ENCODE measurements at places on chromosomes 12 and 14.

DNA sequence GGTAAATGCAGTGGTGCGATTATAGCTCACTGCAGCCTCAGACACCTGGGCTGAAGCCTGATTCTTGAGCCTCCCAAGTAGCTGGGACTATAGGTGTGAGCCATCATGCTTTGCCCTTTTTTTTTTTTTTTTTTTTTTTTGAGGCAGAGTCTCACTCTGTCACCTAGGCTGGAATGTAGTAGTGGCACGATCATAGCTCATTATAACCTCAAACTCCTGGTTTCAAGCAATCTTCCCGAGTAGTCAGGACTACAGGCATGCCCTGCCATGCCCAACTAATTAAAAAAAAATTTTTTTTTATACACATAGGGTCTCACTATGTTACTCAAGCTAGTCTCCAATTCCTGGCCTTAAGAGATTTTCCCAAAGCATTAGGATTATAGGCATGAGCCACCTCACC, 6.9 kb downstream of the ATP2A2 start:
- no peak for DNase-seq

- no peak for DNase-seq
Measured at GRCh38 chr12:90991952-90992465, 12.8 kb downstream of the EPYC start.

DNA sequence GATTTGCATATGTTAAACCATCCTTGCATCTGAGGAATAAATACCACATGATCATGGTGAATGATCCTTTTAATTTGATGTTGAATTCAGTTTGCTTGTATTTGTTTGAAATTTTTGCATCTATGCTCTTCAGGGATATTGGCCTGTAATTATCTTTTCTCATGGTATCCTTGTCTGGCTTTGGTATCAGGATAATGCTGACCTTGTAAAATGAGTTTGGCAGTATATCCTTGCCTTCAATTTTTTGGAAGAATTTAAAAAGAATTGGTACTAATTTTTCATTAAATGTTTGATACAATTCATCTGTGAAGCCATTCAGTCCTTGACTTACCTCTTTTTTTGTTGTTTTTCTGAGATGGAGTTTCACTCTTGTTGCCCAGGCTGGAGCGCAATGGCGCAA, 85.2 kb downstream of the E2F7 start:
- DNase-seq = no peak

DNA sequence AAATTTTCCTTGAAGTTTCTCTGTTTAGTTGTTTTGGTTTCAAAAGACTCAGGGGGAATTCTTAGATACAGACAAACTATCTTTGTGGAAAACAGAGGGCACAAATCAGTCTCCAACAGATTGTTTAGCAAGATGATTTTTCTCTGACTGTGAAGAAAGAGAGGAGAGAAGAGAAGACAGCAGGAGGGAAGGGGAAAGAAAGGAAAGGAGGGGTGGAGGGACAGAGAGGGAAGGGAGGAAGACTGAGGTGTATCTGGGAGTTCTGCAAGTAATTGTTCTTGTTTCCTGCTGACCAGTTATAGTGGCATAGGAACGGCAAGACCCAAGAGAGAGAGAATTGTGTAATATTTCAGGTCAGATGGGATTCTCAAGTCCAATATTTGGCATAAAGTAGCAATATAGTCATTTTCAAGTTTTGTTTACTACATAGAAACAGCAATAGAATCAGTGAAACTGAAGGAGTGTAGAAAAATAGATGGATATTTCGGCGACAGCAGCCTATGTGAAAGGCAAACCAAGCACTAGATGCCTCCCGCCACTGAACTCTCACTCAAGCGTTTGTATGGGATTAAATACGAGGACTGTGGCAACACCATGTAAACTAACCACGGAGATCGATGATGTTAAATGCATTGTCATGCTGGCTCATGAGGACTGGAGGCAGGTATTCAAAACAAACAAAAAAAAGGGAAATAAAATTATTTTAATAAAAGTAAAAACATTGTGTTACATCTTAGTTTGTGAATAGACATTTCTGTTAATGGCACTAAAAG, 342.5 kb downstream of the SLC16A7 start:
- DNase-seq = no peak

DNA sequence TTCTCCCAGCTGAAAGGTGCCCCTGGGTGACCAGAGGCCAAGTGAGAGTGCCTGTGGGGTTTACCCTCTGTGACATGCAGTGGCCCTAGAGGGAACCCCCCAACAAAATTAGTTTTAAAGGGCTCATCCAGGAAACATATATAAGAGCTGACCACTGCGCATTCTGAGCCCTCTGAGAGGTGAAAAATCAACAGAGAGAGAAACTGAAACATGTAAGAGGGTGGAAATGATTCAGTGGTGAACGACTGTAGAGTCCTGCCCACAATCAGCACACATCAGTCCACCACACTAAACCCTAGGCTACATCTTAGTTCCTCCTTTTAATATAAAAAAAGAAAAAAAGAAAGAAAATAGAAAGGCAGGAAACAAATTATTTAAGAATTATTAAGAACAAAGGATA, 21.0 kb upstream of the ACSM4 start:
- DNase-seq = no peak

DNA sequence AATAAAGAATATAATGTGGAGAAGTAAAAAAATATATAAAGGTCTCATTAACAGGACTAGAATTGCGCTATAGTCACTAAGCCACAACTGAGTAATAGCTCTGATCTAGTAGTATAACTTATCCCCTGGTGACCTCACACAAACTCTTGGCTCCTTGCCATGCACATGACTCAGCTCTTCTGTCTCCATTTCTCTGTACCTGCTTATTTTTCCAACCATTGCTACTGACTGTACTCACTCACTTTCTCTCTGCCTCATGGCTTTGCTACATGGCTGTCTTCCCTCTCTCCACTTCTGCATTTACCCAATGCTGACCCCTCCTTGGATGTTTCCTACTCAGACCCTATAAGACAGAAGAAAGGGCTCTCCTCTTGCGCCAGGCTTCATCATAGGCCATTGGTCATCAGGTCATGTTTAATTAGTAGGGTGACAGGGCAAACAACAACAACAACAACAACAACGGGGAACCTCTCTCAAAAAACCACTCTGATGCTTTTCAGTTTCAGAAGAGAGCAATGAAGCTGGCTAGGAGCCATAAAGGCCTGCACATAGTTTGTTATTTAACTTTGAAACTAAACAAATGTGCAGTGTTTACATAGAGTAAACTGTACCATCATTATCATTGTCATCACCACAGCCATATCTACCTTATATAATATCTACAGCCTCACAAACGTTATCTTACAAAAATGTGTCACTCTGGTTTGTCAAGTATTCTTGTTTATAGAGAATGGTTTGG, 25.6 kb upstream of the KRAS start:
- peak; percentile 81 for DNase-seq

- no peak for DNase-seq
Measured at GRCh38 chr14:68254669-68255527, 435.3 kb downstream of the RAD51B start.

GRCh38 chr14:72476657-72477499, 417.0 kb downstream of the DPF3 start:
- DNase-seq = peak; percentile 87

DNA sequence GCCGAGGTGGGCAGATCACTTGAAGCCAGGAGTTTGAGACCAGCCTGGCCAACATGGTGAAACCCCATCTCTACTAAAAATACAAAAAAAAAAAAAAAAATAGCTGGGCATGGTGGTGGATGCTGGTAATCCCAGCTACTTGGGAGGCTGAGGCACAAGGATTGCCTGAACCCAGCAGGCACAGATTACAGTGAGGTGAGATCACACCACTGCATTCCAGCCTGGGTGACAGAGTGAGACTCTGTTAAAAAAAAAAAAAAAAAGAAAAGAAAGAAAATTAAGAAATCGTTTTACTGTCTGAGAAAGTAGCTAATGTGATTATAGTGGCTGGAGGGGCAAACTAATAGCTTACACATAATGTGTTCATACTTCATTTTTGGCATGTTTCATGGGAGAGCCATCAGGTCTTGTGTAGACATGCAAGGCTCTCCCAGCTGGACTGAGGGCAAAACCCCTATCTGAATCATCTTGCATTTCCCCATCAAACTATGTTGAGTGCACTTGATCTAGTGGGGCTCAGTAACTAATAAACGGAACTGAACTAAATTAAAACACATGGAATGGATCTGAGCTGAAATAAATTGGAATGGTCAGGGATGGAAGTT, 16.2 kb downstream of the KIF21A start:
- DNase-seq = no peak

DNA sequence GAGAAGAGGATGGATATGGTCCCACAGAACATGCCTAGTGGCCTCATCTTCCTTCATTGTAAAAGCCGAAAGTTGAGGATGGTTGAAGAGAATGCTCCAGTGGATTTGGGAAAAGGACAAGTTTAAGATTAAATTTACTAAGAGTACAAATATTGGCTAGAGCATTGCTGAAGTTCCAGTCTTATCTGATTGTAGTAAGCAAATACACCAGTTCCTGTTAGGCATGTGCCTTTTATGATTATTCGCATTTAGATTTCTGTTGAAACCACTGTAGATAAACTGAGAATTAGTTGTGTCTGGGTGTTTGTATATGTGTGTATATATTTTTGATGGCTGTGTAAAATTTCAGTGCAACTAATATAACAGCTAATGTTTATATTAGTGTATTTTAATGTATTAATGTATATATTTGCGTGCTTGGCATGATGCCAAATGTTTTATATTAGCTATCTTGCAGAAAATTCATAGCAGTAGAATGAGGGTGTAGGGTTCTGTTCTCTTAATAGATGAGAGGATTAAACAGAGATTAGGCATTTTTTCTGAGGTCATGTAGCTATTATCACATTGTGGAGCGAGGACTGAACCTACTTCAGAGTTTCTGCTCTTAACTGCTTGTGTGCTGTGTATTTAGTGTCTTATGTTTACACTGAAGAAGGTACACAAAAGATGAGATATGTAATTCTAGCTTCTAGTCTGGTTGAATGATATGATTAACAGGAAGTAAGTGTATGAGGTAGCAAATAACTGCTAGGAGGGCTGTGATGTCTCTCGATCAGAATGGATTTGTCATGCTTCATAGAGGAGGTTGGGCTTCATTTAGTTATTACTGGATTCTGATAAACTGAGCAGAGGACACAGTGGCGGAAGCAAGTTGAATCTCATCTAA, 21.1 kb downstream of the FKBP3 start:
- no peak for DNase-seq

DNA sequence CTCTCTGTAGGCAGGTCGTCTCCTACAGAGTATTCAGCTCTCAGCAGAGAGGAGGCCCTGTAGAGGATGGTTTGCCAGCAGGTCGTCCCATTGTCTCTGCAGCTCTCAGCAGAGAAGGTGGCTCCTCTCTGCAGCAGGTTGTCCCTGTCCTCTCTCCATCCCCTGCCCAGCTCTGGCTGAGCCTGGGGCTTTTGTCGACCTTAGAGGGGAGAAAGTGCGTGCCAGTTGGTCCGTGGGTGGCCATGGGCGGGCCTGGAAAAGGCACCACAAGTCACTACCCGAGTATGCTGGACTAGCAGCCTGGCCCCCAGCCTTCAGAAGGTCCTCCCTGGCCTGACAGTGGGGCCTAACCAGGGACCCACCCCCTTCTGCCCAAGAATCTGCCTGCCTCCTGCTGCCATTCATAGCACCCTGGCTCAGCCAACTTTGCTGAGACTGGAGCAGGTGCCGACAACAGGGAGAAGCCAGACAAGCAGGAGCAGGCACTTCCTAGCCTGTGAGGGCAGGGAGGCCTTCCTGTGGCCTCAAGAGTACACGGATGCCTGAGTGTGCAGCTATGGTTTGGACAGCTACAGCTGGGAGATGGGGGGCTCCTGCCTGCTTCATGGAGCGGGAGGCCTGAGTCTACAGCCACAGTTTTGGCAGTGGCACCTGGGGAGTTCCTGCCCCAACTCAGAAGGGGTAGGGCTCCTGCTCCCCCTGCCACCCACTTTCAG, 59.7 kb upstream of the KCNH3 start:
- no peak for DNase-seq

- no peak for DNase-seq
Measured at GRCh38 chr12:2049604-2050540, 2.9 kb upstream of the CACNA1C start.

- peak; percentile 33 for DNase-seq
Measured at GRCh38 chr14:73935666-73936065, 14.2 kb downstream of the FAM161B start.

DNA sequence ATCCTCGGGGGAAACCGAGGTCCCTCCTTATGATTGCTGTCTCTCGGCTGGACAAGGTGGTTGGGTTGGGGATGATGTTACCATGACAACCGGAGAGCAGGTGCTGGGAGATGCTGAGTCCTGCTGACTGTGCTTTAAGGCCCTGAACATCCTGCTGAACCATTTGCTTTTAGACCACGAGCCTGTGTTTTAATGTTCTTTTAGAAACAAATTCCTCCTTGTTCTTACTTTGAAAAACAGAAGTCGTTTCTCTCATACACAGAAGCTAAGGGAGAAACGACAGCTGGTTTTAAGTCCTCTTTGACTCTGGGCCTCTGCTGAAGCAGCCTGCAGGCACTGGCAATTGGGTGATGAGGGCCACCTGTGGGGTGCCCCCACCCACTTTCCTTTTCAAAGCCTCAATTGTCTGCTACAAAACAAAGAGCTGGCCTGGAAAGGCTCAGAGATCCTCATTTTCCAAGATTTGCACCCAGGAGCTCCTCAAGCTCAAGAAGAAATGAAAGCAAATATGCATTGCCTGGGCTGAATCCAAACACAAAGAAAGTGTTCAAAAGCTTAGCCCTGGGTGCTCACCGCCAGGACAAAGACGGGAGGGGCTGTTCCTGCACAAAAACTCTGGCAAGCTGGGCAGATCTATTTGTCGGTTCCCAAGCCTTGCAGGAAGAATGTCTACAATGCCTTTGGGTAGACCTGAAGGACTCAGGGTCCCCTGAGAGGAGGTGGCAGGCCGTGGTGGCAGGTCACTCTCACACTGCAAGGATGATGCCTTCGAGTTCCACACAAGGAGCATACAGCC, 90.0 kb upstream of the CLMN start:
- DNase-seq = no peak

- no peak for DNase-seq
Measured at GRCh38 chr12:63070709-63071108, 80.3 kb downstream of the AVPR1A start.

GRCh38 chr12:48978291-48978740, at the start of gene WNT1:
Gene WNT1, plus strand, starts transcription at chr12:48978322. Its CDS starts 329 bp downstream, at chr12:48978651.
- DNase-seq = no peak

GRCh38 chr12:27436768-27437167, 9.8 kb upstream of the SMCO2 start:
- DNase-seq = no peak

- DNase-seq = no peak
Measured at GRCh38 chr12:113065126-113066007, 8.8 kb downstream of the DTX1 start.

GRCh38 chr14:73168274-73168673, 32.0 kb downstream of the PSEN1 start:
- DNase-seq = no peak

DNA sequence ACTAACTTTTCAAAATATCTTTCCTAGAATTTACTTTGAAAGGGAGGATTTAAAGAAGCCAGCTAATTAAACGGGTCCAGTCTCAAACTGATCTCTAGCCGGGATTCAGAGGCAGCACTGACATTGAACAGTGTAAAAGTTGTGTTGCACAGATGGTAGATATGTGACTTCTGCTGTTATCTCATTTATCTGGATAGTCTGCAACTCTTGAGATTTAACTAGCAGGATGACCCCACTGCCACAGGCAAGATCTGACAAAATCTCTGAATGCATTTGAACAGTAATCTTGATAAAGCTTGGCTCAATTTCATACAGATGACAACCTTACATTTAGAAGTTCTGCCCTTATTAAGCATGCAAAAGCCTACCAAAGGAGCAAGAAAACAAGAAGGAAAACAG, 138.0 kb upstream of the CPNE8 start:
- DNase-seq = no peak

- no peak for DNase-seq
Measured at GRCh38 chr12:75996861-75997447, 34.6 kb downstream of the PHLDA1 start.

- DNase-seq = no peak
Measured at GRCh38 chr12:70094467-70094866, 148.8 kb upstream of the CNOT2 start.

All from kidney glomerular epithelial cell (primary cell).